CD14-positive monocyte (primary cell): ENCODE measurements at places on chromosomes 13 and 19.
A peak's percentile ranks its signal among the peaks of the same experiment; 100 is the strongest.

GRCh38 chr13:42258747-42259146 is 13.2 kb upstream of the AKAP11 start:
- no peak for DNase-seq

DNA sequence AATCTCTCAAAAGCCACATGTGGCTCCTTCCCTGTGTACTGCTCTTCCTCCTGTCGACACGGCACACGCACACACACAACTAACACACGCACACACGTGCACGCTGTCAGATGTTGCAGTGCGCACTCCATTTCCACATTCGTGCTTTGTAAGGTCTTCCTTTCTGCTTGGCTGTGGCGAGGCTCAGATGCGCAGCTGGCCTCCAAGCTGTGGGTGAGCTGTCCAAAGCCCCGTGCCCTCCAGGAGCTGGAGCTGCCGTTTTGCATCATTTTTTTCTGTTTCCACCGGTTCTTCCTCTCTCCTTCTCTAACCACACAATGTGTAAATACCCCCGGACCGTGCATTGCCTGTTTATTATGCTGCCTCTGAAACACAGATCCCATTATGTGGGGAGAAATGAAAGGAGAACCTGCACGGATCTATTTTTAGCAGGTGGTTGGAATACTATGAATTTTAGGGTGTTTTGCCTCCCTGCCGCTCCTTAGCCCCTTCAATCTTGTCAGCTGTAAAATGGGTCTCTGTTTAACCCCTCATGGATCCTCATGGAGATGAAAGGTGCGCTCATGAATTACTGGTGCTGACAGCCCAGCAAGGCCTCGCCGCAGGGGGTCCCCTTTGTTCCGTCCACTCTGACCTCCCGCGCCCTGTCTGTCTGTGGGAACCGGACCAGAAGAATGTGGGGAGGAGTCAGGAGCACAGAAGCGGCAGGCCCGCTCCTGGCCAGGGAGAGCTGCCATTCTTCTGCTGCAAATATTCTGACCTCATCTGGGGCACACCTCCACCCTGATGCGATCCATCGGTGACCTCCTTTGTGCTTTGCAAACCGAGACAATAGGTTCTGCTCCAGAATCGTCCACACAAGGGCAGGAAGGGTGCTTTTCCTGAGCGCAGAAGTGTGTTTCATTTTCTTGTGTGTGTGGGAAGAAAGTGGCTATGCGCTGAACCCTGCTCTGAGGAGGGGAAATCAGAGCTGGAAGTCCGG is 137.7 kb downstream of the SOX1 start:
- no peak for DNase-seq

- DNase-seq = no peak
Observed at GRCh38 chr13:36630181-36630803, 43.5 kb upstream of the SERTM1 start.

- DNase-seq = no peak
Observed at GRCh38 chr13:53254500-53254899, 225.9 kb downstream of the OLFM4 start.

GRCh38 chr19:12785431-12786031 is 5.8 kb upstream of the JUNB start:
- DNase-seq = peak; percentile 83

DNA sequence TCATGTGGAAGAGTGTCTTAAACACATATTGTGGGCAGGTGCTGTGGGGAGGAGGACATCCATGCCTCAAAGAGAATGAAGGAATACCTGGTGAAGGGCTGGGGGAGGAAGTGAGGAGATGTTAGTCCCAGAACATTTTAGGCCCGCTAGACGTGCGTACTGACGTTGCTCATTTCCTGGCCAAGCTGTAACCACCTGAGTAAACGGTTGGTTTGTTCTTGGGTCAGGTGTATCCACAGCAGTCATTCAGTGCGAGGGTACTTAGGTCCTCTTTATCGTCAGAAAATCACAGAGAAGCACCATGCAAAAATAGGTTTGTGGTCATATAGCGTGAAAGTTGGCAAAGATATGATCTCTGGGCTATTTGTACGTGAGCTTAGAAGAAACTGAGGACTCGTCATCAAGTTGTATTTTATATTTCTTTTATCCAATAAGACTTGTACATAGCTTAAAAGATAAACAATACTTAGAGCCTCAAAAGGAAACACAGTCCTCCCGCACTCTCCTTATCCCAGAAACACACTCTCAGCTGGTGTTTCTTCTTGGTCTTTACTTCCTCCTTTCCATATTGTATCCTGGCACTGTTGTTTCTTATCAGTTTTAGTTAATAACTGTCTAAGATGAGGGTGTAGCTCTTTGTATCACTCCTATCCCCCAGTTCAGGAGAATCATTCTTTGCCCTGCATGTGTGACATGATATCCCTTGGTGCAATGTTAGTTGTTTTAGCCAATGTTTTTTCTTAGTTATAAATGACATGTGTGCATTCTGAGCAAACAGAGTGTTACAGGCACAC is 52.0 kb downstream of the ARHGEF7 start:
- DNase-seq = no peak

- DNase-seq = no peak
Observed at GRCh38 chr13:85797311-85797710, 1.9 kb downstream of the SLITRK6 start.

DNA sequence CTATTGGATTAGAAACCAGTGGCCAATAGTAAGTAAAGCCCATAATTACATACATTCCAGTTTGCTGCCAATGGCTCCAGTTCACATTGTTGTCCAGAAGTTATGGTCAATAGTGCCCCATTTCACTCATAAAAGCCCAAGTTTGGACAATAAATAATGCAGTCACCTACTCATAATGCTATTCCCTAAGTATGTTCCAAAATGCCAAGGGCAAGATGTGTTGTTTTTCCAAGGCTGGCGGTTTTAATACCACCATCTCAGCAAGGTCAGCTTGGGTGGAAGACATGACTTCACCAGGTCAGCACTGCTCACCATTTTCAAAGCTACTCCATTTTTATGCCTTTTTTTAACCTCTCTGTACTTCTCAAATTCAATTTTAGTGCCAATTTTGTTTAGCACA is 32.7 kb downstream of the KCTD12 start:
- no peak for DNase-seq

- no peak for DNase-seq
Observed at GRCh38 chr13:92670096-92670495, 556.5 kb upstream of the GPC6 start.

DNA sequence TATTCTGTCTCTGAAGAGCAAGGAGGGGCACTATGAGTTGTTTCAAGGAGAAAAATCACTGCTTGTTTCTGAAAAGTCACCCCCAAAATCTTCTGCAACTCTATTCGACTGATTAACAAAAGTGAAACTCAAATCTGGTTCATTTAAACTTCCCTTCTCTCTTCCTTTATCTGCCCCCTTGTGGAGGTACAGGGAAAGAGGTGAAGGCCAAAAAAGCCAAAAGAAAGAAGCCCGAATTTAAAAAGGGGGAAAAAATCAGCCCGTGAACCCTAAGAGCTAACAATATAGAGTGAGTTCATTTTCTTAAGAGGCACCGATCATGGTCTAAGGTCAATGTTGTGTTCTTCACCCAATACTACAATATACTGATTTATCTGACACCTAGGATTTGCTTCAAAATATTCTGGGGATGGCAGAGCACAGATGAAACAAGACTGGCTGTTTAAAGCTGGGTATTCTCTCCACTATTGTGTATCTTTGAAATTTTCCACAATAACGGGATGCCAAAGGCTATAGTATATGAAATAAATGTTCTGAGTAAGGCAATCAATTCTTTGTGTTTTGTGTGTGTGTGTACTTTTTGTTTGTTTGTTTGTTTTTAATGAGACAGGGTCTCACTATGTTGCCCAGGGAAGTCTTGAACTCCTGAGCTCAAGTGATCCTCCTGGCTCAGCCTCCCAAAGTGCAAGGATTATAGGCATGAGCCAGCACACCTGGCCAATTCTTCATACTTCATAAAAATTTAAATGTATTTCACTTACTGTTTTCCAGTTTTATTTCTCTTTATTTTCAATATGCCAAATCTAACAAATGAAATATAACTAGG is 55.0 kb upstream of the EEF1AKMT1 start:
- peak; percentile 53 for DNase-seq

DNA sequence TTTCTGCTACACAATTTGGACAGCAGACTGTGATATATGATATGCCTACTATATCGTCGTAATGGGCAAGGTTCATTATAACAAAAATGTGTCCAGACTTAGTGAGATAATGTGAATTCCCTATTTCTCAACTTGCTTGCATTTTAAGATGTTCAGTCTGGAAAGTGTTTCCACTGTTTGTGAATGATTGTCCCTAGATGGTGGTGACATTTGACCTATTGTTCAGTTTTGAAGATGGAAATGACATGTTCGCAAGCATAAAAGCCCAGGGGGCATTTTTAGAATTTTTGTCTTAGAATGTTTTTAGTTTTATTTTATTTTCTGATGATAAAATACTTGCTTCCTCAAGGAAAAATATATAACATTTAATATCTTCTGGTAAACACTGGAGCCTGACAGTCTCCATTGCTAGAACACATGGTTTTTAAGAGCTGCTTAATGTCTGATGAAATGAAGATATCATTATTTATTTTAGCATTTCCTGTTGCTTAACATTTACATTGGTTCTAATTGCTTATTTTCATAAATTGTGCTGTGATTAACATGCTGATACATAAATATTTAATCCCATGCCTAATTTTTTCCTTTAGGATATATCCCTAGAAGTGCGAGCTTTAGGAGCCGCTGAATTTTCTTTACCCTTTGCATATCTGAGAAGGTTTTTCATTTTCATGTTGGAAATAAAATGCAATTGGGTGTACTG is 27.1 kb downstream of the MBNL2 start:
- DNase-seq = no peak

- no peak for DNase-seq
Observed at GRCh38 chr13:33145667-33146066, 129.4 kb downstream of the KL start.

DNA sequence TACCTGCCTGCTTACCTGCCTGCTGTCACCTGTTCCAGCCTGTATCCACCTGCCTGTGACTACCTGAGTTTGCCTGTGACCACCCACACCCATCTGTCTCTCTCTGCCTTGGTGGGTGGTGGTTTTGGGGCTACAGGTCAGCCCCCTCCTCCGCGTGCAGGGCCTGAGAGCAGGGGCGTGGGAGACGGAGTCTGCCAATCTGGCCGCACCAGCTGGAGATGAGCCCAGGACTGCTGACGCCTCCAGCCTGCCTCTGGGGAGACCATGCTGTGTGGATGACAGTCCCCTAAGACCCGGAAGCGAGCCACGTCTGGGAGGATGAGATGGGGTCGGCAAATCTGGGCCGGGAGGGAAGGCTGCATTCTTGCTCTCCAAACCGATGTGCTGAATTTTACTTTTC is 15.9 kb upstream of the KCTD15 start:
- DNase-seq = no peak

- no peak for DNase-seq
Observed at GRCh38 chr13:99313501-99313900, 6.3 kb upstream of the GPR183 start.
